ENCODE measurements at places on chromosomes 5 and 9. TPM values are rescaled to one million over a fixed set of nuclear protein-coding genes. Genes with fewer than 3 reads are reported as not detected.

The MTX3 gene
- total RNA-seq: 11.8 TPM

The PFN3 gene
- not detected for total RNA-seq

The SUSD3 gene
- 10.3 TPM for total RNA-seq

The ZDHHC11 gene
- total RNA-seq: 26.0 TPM

The NR5A1 gene
- total RNA-seq: not detected

The PCDHA9 gene
- 0.13 TPM for total RNA-seq

All from aorta (tissue), 5 donors.